ENCODE measurements at places on chromosomes 1 and 21. TPM values are rescaled to one million over a fixed set of nuclear protein-coding genes. Genes with fewer than 3 reads are reported as not detected.
A peak's percentile ranks its signal among the peaks of the same experiment; 100 is the strongest.

- no peaks in the 10 kb centered on the region for H3K27me3 ChIP-seq
- no peak overlapping the region for H3K27ac ChIP-seq
- H3K4me1 ChIP-seq = no peaks in the 10 kb centered on the region
- H3K36me3 ChIP-seq = no peaks in the 10 kb centered on the region
These were observed 234.1 kb downstream of the NFIA start for GRCh38 chr1:61316493-61316892.

DNA sequence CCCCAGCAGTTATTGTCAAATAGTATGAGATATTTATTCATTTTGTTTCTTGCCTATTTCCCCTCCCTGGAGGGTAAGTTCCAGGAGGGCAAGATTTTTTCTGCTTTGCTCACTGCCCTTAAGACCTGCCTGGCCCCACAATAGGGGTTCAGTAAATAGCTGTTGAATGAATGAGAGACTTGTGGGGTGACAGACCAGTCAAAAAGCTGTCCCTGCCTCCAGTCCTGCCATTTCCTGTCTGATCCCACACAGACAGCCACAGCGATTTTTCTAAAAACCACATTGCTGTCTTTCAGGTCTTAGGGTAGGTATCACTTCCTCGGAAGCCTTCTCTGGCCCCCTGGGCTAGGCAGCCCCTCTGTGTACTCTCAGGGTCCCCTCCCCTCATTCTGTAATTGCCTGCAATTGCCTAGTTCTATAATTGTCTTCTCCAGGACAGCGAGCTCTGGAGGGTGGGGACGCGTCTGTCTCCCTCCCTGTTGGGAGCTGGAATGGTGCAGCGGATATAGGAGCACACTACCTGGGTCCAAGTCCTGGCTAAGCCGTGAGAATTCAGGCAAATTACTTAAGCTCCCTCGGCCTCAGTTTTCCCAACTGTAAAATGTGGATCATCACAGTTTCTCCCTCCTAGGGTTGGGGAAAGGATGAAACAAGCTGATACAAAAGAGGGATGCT lies 1.8 kb upstream of the EXTL1 start:
- no peak overlapping the region for H3K4me3 ChIP-seq
- H3K27ac ChIP-seq = no peak overlapping the region
- no peak for DNase-seq

- no peaks in the 10 kb centered on the region for H3K4me1 ChIP-seq
- no peaks in the 10 kb centered on the region for H3K27me3 ChIP-seq
- H3K36me3 ChIP-seq = no peaks in the 10 kb centered on the region
- DNase-seq = no peak
- H3K27ac ChIP-seq = no peak overlapping the region
These were observed 112.2 kb downstream of the DISP1 start for GRCh38 chr1:222927031-222927430.

- H3K4me1 ChIP-seq = no peaks in the 10 kb centered on the region
- H3K27ac ChIP-seq = no peak overlapping the region
- no peaks in the 10 kb centered on the region for H3K36me3 ChIP-seq
- no peak overlapping the region for H3K4me3 ChIP-seq
- DNase-seq = no peak
These were observed 24.9 kb downstream of the ZC3H11B start for GRCh38 chr1:219587801-219588561.

DNA sequence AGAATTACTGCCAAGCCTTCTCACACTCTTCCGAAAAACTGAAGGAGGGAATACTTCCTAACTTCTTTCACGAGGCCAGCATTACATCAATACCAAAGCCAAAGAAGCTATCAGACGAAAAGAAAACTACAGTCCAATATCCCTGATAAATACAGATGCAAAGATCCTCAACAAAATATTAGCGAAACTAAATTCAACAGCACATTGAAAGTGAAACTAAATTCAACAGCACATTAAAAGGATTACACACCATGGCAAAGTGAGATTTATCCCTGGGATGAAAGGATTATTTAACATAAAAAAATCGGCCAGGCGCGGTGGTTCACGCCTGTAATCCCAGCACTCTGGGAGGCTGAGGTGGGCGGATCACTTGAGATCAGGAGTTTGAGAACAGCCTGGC lies 176.8 kb downstream of the FAF1 start:
- H3K27ac ChIP-seq = no peak overlapping the region
- no peaks in the 10 kb centered on the region for H3K4me1 ChIP-seq
- peaks cover 17% of the 10 kb centered on the region for H3K36me3 ChIP-seq
- no peaks in the 10 kb centered on the region for H3K27me3 ChIP-seq
- no peak for DNase-seq

- H3K27me3 ChIP-seq = no peaks in the 10 kb centered on the region
- no peaks in the 10 kb centered on the region for H3K36me3 ChIP-seq
- no peak for DNase-seq
- no peak overlapping the region for H3K4me3 ChIP-seq
These were observed 14.0 kb upstream of the NCF2 start for GRCh38 chr1:183604038-183604808.

DNA sequence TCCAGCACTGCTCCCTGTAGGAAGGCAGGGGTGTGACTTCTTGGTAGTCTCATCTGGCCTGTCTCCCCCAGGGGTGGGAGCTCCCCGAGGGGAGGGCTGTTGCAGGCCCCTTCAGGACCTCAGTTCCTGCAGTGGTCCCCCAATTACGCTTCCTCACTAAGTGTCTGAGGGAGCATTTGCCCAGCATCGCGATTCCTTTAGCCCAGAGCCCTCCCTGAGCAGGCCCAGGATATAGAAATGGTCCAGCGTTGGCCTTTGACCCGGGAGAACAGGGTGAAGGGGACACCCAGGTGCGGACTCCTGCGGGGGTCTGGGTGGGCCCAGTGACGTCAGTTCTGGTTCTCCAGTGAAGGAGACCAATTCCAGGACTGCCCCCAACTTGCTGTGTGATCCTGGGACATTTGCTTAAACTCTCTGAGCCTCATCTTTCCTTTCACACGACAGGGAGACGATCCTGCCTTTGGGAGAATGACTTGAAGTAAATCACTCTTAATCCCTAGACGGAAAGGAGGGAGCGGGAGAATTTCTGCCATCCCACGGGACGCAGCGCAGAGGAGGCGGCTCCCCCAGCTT lies 32.6 kb upstream of the BTG2 start:
- peak overlapping the region; percentile 46 for H3K27ac ChIP-seq
- peak overlapping the region; percentile 27 for H3K4me3 ChIP-seq
- no peak for DNase-seq

- no peaks in the 10 kb centered on the region for H3K27me3 ChIP-seq
- no peak for DNase-seq
- no peak overlapping the region for H3K4me3 ChIP-seq
- H3K27ac ChIP-seq = no peak overlapping the region
- H3K4me1 ChIP-seq = no peaks in the 10 kb centered on the region
These were observed 1873.5 kb downstream of the NCAM2 start for GRCh38 chr21:22871692-22872091.

DNA sequence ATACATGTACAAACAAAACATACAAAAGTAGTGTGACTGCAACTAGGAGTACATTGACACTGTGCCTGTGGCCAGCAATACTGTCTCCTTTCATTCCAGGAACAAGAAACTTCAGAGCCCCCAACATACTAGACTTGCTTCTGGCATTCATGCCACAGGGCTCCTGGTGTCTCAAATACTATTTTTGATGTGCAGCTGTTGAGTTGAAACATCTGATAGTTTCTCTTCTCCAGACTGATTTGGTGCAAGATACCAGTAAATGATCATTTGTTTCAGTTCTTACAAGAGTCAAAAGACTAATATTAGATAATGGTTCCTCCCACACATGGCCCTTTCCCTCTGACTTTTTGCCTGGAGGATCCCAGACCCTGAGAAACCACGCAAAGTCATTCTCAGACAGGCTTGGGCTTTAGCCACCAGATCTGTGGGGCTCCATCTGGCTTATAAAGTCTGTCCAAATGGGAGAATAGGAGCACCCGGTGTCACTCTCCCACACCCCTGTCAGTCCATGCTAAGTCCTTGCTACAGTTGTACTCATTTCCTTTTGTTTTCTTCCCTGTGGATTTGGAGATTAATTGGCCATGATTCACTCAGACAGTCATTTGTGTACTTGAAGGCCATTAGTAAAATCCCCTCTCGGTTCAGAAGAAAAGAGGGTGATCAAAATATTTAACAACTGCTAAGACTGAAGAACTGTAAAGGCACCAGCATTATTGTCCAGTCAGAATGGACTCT lies 163.5 kb upstream of the RUNX1 start:
- no peak for DNase-seq
- H3K4me1 ChIP-seq = no peaks in the 10 kb centered on the region
- no peaks in the 10 kb centered on the region for H3K36me3 ChIP-seq
- H3K27me3 ChIP-seq = no peaks in the 10 kb centered on the region
- H3K4me3 ChIP-seq = no peak overlapping the region

DNA sequence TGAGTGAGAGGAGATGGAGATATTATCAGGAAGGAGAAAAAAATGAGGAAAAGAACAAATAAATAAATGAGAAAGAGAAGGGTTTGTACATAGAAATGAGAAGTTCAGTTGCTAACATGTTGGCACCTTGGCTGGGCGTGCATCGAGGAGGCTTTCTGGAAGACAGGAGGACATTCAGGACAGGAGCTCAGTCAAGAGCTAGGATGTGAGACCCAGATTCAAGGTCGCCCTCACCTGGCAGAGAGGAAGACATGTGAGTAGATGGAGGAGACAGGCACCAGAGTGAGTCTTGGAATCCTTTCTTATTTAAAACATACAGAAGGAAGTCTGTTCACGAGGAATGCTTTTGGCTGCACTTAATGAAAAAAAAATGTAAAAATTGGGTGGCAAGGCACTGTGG lies 640.9 kb downstream of the NPHP4 start:
- no peak overlapping the region for H3K27ac ChIP-seq
- H3K27me3 ChIP-seq = no peaks in the 10 kb centered on the region
- no peak for DNase-seq
- no peaks in the 10 kb centered on the region for H3K36me3 ChIP-seq

GRCh38 chr1:15775706-15776105 lies 17.1 kb downstream of the FBLIM1 start:
- no peak overlapping the region for H3K27ac ChIP-seq
- H3K4me1 ChIP-seq = no peaks in the 10 kb centered on the region
- H3K27me3 ChIP-seq = no peaks in the 10 kb centered on the region
- no peaks in the 10 kb centered on the region for H3K36me3 ChIP-seq
- DNase-seq = no peak

- no peaks in the 10 kb centered on the region for H3K27me3 ChIP-seq
- DNase-seq = peak; percentile 51
- peaks cover 2% of the 10 kb centered on the region for H3K36me3 ChIP-seq
- peak within 1 kb of the TSS; percentile 65 for H3K27ac ChIP-seq
- H3K4me3 ChIP-seq = peak within 1 kb of the TSS; percentile 79
These were observed at the start of gene SLC37A1 for GRCh38 chr21:42513151-42513984. Gene SLC37A1, plus strand, starts transcription at chr21:42513852. Its CDS starts 4,603 bp downstream, at chr21:42518455.

DNA sequence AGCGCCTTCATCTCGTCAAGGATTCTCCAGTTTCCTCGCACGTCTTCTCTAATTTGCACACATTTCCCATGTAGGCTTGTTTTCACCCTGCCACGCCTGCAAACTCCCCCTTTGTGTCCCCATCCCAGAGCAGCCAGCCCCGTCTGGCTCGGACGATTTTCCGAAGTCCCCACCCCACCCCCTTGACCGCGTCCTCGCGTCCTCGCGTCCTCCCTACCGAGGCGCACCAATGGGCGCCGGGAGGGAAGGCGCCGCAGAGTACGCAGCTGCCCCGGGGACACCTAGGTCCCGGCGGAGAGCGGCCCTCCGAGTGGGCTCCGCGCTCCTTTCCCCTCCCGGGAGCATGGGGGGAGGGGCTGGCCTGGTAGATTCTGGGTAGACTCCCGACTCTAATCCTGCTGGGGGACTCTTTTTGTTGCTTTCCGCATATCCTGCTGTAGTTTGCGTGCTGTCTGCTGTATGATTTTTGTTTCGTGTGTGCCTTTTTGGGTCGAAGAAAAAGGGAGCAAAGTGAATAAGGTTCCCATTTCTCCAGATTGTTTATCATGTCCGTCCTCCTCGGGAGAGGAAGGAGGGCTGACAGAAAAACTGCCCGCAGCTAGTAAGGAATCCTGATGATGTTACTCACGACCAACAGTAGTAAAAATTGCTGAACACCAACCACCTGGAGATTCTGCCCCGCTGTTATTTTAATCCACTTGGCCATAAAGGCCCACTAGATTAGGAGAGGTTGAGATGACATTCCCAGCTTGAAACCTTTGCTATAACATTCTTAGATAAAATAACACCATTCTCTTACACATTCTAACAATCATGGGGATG lies 1.5 kb downstream of the CACHD1 start:
- H3K27ac ChIP-seq = no peak overlapping the region
- no peaks in the 10 kb centered on the region for H3K27me3 ChIP-seq
- H3K4me3 ChIP-seq = no peak overlapping the region

DNA sequence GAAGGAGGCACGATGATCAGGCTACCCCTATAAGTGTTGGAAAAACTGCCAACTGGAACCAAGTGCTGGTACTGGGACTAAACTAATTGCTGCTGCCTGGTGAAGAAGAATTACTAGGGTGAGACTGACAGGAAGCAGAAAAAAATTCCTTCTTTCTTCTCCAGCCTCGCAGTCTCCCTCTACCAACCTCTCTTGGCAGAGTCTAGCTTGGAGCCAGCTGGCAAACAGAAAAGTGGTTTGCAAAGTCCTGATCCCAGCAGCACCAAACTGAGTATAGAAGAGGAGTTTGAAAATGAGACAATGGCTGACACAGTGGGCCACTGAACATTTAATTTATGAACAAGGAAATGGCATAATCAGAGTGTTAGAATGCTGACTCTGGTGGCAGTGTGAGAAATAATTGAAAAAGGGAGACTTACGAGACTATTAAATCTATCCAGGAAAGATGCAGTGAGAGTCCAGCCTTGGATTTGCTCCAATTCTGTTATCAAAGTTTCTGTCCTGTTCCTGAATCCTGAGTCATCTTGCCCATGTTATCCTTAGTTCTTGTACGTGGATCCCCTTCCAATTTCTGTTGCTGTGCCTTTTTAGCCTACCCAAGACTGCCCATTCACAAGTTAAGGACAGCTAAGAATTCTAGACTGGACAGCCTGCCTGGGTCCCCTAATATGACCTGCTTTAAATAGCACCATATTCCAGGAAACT lies 23.7 kb upstream of the DISP1 start:
- no peaks in the 10 kb centered on the region for H3K4me1 ChIP-seq
- DNase-seq = no peak
- H3K4me3 ChIP-seq = no peak overlapping the region
- no peaks in the 10 kb centered on the region for H3K27me3 ChIP-seq

GRCh38 chr21:43686811-43687565 lies 27.6 kb downstream of the RRP1B start:
- H3K4me1 ChIP-seq = no peaks in the 10 kb centered on the region
- peaks cover 76% of the 10 kb centered on the region for H3K36me3 ChIP-seq

GRCh38 chr1:236350308-236350707 lies 43.8 kb upstream of the EDARADD start:
- no peaks in the 10 kb centered on the region for H3K36me3 ChIP-seq
- no peak overlapping the region for H3K4me3 ChIP-seq
- H3K27me3 ChIP-seq = no peaks in the 10 kb centered on the region
- DNase-seq = no peak

The LEFTY2 gene
- not detected for total RNA-seq

The ARHGEF16 gene
- 0.20 TPM for total RNA-seq

The CRABP2 gene
- total RNA-seq = 0.61 TPM

The TMEM125 gene
- not detected for total RNA-seq

The KCNJ6 gene
- total RNA-seq = not detected

The CLDN14 gene
- total RNA-seq = not detected

The ITGB2 gene
- 278 TPM for total RNA-seq

The KDM5B gene
- 60.7 TPM for total RNA-seq

Data from CD4-positive, alpha-beta memory T cell (primary cell).